ENCODE measurements at places on chromosomes 2 and 18. TPM values are rescaled to one million over a fixed set of nuclear protein-coding genes. Genes with fewer than 3 reads are reported as not detected.

DNA sequence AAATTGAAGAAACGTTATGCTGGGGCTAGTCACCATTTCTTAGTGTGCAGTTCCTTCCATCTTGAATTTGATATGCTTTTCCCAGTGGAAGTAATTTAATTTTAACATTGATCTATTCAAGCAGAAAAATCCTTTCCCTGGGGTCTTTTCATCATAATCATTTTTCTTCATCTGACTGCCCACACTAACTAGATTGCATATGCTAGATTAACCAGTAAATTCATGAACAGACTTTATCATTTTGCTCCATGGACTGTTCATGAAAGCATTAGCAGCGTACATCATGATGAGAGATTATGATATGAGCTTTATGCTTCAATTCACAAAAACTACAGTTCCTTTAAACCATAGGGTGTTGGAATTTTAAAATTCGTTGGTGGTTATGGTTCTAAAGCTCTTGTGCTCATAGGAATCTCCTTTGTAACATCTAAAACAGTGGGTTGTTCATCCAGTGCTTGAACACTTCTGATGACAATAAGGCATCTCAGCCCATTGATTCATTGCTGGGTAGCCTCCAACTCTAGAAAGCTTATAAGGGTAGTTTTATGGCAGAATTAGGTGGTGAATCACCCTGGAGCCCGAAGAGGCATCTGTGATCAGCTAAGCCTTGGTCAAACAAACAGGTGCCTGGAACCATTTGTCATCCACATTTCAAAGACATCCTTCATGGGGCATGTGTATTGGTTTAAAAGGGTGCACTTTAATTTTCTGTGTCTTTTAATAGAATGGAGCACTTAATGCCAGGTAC lies 77.2 kb upstream of the NDUFV2 start:
- DNase-seq: no peak

Gene RBMS1
- 46.0 TPM for total RNA-seq

Gene COLEC12
- 12.2 TPM for total RNA-seq

DNA sequence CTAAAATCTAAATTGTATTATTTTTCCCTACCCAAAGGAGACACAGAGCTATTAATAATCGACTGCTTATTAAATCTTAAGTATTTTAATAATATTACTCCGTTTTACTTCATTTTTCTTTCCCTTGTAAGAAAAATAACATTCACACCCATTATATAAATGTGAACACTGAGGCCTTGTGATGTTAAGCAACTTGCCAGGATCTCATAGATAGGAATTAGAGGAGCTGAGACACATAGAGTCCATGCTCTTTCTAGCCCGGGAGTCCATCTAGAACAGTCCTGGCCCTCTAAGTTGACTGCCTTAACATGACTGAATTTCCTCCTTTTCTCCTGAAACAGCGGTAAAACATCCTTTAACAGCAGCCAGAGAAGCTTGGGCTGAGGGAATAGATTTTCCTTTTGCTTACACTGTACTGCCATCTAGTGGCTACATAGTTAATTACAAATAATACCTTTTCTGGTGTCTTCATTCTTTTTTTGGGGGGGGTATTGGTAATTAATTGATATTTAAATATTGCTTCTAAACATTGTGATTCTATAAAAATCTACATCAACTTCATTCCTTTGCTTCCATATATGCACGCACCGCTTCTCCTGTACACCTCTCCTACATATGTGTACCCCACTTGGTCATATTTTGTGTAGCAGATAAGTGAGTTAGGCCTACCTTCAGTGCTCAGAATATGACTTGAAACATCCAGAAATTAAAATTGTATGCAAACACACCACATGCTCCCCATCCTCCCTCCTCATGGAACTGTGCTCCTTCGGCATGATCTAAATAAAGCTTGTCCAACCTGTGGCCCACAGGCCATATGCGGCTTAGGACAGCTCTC lies 125.8 kb upstream of the HNMT start:
- DNase-seq: no peak

Gene RPRM
- not detected for total RNA-seq

Gene MXD1
- 89.2 TPM for total RNA-seq

DNA sequence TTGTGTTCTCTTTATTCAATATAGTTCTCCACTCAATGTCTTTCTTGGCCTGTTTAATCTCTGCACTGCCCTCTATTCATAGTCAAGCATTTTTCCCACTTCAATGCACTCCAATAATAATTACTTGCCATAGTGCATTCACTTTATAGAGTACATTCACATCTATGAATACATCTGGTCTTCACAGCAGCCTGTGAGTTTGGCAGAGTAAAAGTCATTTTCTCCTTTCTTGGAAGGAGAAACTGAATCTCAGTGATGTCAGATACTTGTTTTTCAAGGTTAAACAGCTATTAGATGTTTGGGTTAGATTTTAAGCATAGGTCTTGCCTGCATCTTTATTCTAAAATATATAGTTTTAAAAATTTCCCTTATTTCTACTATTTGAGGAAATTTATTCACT lies 373.2 kb downstream of the TRIB2 start:
- no peak for DNase-seq

DNA sequence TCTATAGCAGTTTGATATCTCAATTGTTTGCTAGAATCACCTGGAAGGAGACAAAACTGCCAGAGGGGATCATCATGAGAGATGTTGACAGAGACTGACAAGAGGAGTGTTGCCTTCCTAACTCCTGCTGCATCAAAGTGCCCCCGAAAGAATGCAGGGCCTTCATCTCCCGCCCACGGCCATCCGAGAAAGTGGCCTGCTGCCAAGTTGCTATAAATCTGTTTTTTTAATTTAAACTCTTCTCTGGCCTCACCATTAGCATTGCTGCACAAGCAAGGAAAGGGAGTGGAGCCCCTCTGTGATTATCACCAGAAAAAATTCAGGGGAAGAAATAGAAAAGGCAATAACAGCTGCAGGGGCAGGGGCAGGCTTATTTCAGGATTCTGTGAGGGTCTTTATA lies 238.1 kb upstream of the EPHA4 start:
- no peak for DNase-seq

Gene ZC3H15
- total RNA-seq: 68.5 TPM

DNA sequence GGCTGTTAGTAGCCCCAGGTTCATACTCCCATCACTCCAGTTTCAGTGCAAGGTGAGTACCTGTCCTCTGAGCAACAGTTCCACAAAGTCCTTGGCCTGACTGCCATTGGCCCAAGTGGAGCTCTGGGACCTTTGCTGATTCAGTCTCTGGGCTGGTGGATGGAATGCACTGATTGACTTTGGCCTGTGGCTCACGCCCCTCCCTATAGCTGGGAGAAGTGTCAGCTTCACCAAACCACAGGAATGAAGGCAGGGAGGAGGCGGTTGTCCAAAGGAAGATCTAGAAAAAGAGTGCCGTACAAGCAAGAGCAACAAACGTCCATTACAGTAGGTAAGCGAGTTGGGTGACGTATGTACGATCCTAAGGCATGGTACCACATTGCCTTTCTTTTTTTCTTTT lies 34.0 kb downstream of the QPCT start:
- DNase-seq: no peak
